B cell (primary cell): ENCODE measurements at places on chromosomes 5 and 9. TPM values are rescaled to one million over a fixed set of nuclear protein-coding genes. Genes with fewer than 3 reads are reported as not detected.

The GABRA1 gene
- total RNA-seq = not detected in 2 replicates

The FIBCD1 gene
- not detected in 2 replicates for total RNA-seq

GRCh38 chr9:33234511-33235467, 5.2 kb upstream of the SPINK4 start:
- no peak overlapping the region for H3K4me3 ChIP-seq

DNA sequence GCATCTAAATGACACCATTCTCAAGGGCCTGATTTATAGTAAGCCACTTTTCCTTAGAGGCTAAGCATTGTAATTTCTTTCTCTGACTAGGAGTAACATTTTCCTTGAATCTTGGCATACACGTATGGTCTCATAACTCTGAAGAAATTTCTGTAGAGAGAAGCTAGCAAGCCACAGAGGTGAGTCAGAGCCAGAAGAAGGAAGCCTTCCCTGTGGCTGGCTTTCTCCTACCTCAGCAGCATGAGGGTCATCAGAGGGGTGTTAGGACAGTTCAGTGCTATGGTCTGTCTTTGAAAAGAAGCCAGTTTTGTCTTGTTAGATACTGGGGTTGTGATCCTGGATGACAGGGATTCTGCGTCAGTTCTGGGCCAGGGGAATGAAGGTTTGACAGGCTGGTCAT, 3.2 kb downstream of the SNX30 start:
- no peaks in the 10 kb centered on the region for H3K36me3 ChIP-seq
- peaks cover 24% of the 10 kb centered on the region for H3K4me1 ChIP-seq
- H3K4me3 ChIP-seq = no peak overlapping the region
- no peak for DNase-seq
- H3K27me3 ChIP-seq = no peaks in the 10 kb centered on the region
- no peak overlapping the region for H3K27ac ChIP-seq

GRCh38 chr5:175406300-175406699, 37.7 kb downstream of the DRD1 start:
- no peak overlapping the region for H3K27ac ChIP-seq
- no peaks in the 10 kb centered on the region for H3K27me3 ChIP-seq
- no peaks in the 10 kb centered on the region for H3K36me3 ChIP-seq
- no peak for DNase-seq

- no peak overlapping the region for H3K4me3 ChIP-seq
- H3K36me3 ChIP-seq = no peaks in the 10 kb centered on the region
- H3K27ac ChIP-seq = no peak overlapping the region
- DNase-seq = no peak
- H3K4me1 ChIP-seq = no peaks in the 10 kb centered on the region
Measured at GRCh38 chr5:91888810-91889209, 505.7 kb upstream of the ARRDC3 start.

GRCh38 chr9:106752581-106752980, 110.4 kb upstream of the ZNF462 start:
- no peak for DNase-seq
- no peaks in the 10 kb centered on the region for H3K36me3 ChIP-seq
- peaks cover 10% of the 10 kb centered on the region for H3K4me1 ChIP-seq
- H3K27me3 ChIP-seq = no peaks in the 10 kb centered on the region
- no peak overlapping the region for H3K27ac ChIP-seq

- no peak overlapping the region for H3K4me3 ChIP-seq
- H3K27ac ChIP-seq = no peak overlapping the region
- no peak for DNase-seq
- H3K36me3 ChIP-seq = no peaks in the 10 kb centered on the region
Measured at GRCh38 chr5:95725071-95725820, 5.9 kb upstream of the RHOBTB3 start.

GRCh38 chr5:69039829-69040228, 54.0 kb upstream of the SLC30A5 start:
- H3K36me3 ChIP-seq = no peaks in the 10 kb centered on the region
- no peak overlapping the region for H3K27ac ChIP-seq
- DNase-seq = no peak
- H3K27me3 ChIP-seq = peaks cover 4% of the 10 kb centered on the region
- H3K4me1 ChIP-seq = peaks cover 4% of the 10 kb centered on the region
